NCI-H774 (cell line): ENCODE measurements at places on chromosomes 2 and 18.
A peak's percentile ranks its signal among the peaks of the same experiment; 100 is the strongest.

- DNase-seq = no peak
These were observed 185.4 kb downstream of the INHBB start for GRCh38 chr2:120531365-120531764.

- no peak for DNase-seq
These were observed 41.6 kb upstream of the MAP4K4 start for GRCh38 chr2:101655702-101656422.

DNA sequence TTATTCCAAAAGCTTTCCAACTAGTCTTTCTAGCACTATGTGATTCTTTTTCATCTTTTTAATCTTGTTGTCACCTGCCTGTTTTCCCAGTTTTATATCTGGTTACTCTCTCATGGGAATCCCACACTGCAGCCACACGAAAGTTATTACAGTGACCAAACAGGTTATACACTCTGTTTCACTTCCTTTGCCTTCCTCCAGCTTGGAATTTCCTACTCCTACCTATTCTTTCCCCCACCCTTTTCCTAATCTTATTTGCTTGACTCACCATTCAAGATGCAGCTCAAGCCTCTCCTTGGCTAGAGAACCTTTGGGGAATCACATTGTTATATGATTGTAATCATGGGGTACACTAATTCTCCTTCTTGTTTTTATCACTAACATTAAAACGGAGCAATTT lies 13.4 kb upstream of the TLK1 start:
- no peak for DNase-seq

DNA sequence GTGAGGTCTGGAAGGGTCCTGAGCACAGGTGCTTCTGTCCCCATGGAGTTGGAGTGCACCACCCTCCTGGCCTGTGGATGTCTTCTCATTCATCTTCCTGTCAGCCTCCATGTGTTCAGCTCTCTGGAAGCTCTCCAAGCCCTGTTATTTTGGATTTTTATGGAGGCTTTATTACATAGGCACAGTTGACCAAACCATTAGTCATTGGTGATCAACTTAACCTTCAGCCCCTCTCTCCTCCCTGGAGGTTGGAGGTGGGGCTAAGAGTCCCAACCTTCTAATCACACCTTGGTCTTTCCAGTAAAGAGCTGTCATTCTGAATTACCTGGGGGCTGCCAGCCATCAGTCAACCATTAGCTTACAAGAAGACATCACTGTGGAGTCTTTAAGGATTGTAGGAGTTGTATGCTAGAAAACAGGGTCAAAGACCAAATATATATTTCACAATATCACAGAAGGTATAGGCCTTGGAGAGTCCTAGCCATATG lies 7.5 kb upstream of the MCFD2 start:
- DNase-seq = no peak

GRCh38 chr2:236240228-236240990 lies 23.8 kb downstream of the ASB18 start:
- DNase-seq = no peak

DNA sequence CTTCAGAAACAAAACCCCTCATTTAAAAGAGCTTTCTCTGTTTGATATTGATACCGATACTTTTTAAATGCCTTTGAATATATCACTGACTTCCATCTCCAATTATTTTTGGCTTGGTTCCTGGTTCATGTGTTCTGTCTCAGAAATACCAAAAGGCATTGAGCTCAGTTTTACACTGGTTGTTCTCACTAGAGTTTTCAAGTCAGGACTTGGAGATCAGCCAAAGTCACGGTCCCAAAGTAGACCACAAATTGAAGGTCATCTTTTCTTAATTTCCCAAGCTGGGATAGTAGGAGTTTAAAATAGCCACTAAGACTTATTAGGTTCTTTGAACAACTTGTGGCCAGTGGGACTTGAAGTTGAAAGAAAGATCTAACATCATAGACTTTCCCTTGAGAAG lies 24.2 kb downstream of the DHRS9 start:
- no peak for DNase-seq

DNA sequence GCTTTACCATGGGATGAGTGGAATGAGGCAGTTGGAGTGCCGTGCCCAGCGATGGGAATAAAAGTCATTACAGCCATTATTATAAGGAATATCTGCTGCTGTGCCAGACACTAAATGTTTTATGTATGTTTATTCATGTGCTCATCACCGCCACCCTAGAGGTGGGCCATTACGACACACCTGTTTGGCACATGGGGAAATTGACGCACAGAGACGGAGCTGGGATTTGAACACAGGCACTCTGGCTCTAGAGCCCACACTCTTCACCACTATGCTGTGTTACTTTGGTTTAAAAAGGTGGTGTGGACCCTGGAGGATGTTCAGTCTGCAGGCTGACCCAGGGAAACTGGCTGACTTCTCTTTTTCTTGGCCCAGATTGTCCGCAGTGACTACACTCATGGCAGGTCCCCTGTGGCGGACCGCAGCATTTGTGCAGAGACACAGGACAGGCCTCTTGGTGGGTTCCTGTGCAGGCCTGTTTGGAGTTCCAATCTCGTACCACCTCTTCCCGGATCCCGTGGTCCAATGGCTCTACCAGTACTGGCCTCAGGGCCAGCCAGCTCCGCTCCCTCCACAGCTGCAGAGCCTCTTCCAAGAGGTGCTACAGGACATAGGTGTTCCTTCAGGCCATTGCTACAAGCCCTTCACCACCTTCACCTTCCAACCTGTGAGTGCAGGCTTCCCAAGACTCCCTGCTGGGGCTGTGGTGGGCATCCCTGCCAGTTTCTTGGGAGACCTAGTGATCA lies 1.6 kb downstream of the TMEM177 start:
- no peak for DNase-seq

DNA sequence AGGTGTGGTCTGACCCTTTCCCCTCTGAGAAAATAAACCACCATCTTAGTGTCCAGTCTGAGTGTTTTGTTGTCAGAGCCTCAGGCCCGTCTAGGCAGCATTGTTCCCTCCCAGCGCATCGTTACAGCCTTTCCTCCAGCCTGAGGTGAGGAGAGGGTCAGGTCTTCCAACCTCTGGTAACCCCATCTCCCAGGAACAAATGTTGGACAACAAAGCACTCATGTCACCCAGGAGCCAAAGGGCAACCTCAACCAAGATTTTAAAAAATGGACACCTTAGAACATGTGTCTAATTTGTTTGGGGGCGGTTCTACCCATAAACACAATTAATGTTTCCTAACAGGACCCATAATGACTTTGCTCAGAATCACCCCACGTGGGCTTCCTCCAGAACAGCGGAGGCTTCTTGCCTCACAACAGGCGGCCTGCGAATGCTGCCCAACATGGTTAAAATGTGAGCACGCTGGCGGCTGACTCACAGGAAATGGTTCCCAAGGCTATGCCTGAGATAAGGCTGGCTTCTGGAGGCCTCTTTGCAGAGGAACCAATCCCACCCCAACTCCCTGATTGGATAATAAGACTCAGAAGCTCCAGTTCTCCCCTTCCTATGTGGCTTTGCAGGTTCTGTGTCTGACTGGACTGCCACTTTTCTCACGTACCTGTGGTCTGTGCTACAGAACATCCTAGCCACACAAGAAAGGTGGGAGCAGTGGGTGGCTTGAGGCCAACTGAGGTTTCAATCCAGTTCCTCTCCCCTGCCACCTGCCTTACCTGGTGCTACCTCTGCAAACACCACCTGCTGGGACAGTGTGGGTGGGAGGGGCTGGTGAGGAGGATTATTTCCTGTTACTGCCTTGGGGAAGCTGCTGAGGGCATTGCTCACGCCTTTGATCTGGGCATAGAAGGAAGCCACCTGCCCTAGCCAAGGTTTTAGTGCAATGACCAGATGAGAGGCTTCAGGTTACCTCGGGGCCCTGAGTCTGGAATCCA lies 108.8 kb downstream of the B3GNT2 start:
- peak; percentile 86 for DNase-seq

- no peak for DNase-seq
These were observed 514 bp upstream of the EPB41L5 start for GRCh38 chr2:120012363-120012762.

- DNase-seq = no peak
These were observed 3.1 kb upstream of the FLACC1 start for GRCh38 chr2:201360256-201360655.

DNA sequence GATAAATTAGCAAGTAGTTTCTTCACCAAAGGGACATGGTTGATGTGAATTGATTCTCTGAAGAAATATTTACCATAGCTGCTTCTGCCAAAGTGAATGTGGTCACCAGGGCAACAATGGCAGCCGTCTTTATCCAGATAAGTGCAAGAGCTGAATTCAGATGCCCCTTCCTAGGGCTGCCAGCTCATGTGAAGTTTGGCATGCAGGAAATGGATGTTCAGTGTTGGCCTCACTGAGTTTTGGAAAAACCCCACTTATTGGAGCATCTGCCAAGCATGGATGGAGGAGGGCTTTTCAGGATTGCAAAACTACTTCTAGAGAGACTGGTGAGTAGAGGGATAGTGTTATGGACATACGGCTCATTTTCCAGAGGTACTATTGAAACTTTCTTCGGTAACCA lies 80.8 kb downstream of the FMNL2 start:
- DNase-seq = no peak

DNA sequence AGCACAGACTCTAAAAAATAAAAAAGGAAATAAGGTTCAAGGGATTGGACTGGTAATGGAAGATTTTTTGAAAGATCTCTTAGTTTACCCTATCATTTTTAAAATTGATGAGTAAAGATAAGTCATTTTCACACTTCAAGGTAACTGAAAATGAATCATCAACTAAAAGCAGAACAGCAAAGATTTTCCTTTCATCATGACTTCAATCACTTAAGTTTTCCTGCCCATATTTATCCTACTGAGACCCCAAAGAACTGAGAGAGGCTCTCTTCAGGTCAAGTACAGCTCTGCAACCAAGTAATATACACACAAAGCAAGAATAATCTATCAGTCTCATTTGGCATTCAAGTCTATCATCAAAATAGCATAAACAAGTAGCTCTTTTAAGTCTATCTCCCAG lies 540.7 kb downstream of the METTL4 start:
- no peak for DNase-seq

DNA sequence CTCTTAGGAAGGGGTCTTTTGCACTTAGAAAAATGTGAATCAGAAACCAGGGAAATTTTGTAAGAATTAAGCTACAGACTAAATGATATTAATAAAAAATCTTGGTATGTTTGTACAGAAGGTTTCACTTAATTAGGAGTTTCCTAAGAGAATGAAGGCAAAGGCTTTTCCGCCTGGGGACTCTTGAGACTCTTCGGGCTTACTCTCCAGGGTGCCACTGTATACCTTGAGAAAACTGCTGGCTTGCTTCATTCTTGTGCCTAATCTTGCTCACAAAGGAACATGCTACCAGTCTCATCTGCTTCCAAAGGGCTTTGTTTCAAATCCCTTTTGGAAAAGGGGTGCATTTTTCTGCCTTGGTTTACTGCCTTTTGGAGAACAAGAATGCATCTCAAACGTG lies 49.5 kb downstream of the ACTR2 start:
- no peak for DNase-seq

- no peak for DNase-seq
These were observed 46.4 kb upstream of the BZW1 start for GRCh38 chr2:200765139-200765951.

- no peak for DNase-seq
These were observed 11.5 kb upstream of the LAPTM4A start for GRCh38 chr2:20062615-20063545.

- no peak for DNase-seq
These were observed 148.8 kb downstream of the ACKR3 start for GRCh38 chr2:236718207-236718992.

DNA sequence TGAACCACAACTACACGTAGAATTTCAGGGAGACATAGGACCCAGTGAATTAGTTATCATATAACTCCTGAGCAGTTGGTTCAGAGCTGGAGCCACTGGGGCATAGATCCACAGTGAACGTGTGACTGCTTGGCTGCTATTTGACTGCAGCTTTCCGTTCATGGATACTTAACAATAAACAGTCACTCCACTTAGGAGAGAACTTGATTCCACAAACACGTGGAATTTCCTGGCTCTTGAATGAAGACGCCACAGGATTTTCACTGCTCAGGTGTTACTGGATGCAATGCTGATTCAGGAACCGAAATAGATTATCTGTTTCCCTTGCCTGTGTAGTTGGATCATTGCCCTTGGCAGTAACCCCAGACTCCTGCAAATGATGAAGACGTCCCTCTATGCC lies 679.1 kb upstream of the ZEB2 start:
- no peak for DNase-seq

- no peak for DNase-seq
These were observed 129.2 kb downstream of the BCL11A start for GRCh38 chr2:60424233-60424632.

- DNase-seq = no peak
These were observed 146.4 kb downstream of the FTCDNL1 start for GRCh38 chr2:199704358-199705238.

GRCh38 chr18:26863122-26863879 lies 2.2 kb downstream of the AQP4 start:
- peak; percentile 39 for DNase-seq

DNA sequence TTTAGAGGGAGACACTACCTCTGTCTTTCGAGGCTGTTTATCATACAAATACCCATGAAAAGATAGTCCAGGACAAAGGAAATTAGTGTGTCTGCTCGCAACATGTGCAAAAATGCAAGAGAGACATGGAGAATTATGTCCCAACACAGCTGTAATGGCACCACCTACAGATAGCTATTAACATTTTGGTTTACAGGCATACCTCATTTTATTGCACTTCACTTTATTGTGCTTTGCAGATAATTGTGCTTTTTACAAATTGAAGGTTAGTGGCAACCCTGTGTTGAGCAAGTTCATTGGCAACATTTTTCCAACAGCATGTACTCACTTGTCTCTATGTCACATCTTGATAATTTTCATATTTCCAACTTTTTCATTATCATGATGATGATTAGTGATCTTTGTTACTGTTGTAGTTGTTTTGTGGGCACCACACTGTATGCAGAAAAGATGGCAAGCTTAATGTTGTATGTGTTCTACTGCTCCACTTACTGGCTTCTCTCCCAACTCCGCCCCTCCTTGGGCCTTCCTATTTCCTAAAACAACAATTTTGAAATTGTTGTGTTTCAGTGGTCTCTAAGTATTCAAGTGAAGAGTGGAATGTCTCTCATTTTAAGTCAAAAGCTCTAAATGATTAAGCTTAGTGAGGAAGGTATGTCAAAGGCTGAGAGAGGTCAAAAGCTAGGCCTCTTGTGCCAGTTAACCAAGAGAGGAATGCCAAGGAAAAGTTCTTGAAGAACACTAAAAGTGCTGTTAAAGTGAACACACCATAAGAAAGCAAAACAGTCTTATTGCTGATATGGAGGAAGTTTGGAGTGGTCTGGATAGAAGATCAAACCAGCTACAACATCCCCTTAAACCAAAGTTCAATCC lies 52.0 kb downstream of the ANKRD12 start:
- no peak for DNase-seq

DNA sequence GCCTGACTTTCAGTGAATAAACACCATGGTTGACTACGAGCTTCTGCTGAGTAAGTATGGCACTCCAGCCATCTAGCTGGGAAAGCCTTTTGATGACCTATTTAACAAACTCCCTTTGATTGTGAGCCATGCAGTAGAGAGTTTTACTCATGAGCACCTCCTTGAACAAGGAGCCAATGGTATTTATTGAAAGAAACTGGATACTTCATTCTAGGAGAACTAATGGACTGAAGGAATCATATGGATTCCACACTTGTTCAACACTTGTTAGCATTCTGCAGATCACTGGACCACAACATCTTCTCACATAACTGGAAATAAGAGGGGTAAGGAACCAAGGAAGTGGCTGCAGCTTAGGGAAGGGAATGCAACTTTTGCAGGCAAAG lies 320.9 kb upstream of the ETAA1 start:
- DNase-seq = no peak

- no peak for DNase-seq
These were observed 106.0 kb upstream of the CYP1B1 start for GRCh38 chr2:38181806-38182491.

GRCh38 chr2:215277944-215278343 lies 33.9 kb upstream of the ATIC start:
- DNase-seq = no peak

GRCh38 chr2:239961662-239962613 lies 63.2 kb downstream of the NDUFA10 start:
- DNase-seq = no peak
